ENCODE measurements at places on chromosomes 7 and 10.

- no peak for DNase-seq
Observed at GRCh38 chr7:71846160-71846559, 566.0 kb downstream of the CALN1 start.

- DNase-seq, result peak; percentile 24
Observed at GRCh38 chr7:81469869-81470723, 299.8 kb downstream of the HGF start.

- DNase-seq, result no peak
Observed at GRCh38 chr10:131692686-131693334, 208.0 kb upstream of the PPP2R2D start.

GRCh38 chr10:60714233-60714632, 64.0 kb upstream of the CDK1 start:
- no peak for DNase-seq

GRCh38 chr10:124995605-124996004, 53.7 kb downstream of the ZRANB1 start:
- no peak for DNase-seq

- no peak for DNase-seq
Observed at GRCh38 chr10:112842832-112843360, 107.2 kb upstream of the TCF7L2 start.

Data from occipital lobe (tissue), 3 donors.